Panc1 (cell line): ENCODE measurements at places on chromosomes 1 and 21. TPM values are rescaled to one million over a fixed set of nuclear protein-coding genes. Genes with fewer than 3 reads are reported as not detected.

The MAEL gene
- not detected for total RNA-seq

The HPCAL4 gene
- total RNA-seq, result 0.21 TPM

The ACKR1 gene
- total RNA-seq, result not detected

The BEND5 gene
- total RNA-seq, result not detected

The AP4B1 gene
- 14.2 TPM for total RNA-seq

The NIPAL3 gene
- 13.6 TPM for total RNA-seq

The CRABP2 gene
- total RNA-seq, result 1,115 TPM

The MASP2 gene
- 0.41 TPM for total RNA-seq
